NT2/D1 (cell line): ENCODE measurements at places on chromosomes 1 and 21.

GRCh38 chr1:115977499-115978258 lies 1.4 kb downstream of the SLC22A15 start:
- DNase-seq: no peak

GRCh38 chr1:6911021-6911941 lies 126.0 kb downstream of the CAMTA1 start:
- no peak for DNase-seq

- no peak for DNase-seq
These were observed 123.4 kb downstream of the RIPK4 start for GRCh38 chr21:41643246-41643966.

DNA sequence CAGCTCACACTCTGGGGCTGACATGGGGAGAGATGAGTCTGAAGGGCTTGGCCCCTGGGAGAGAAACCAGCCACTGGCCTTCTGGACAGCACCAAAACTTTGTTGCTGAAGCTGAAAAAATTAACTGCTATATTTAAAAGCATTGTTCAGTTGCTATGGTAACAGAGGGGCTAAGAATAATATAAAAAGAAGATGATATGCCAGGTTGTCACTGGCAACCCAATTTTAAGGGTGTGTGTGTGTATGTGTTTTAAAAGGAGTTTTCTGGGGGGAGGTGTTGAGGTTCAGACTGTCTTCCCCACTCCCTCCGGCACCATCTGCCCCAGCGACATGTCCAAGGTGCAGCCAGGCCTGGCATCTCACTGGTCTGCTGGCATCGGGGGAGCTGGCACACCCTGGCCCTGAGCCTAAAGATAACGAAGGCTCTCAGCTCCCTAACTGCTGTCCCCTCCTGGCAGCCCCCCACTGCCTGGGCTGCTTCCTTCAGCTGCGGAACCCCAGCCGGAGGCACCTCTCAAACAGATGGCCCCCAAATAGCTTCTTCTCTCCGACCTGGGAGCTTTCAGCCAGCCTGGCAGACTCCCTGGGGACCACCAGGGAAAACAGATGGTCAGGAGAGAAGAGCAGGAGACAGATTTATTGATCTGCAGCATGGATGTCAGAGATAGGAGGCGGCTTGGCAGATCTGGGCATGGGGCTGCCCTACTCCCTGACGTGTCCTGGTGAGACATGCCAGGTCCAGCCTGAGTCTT lies 203.9 kb downstream of the HIVEP3 start:
- no peak for DNase-seq

GRCh38 chr1:53165408-53165961 lies 23.0 kb upstream of the SLC1A7 start:
- DNase-seq: no peak

GRCh38 chr1:37439349-37439995 lies 34.9 kb upstream of the ZC3H12A start:
- DNase-seq: peak; percentile 63

DNA sequence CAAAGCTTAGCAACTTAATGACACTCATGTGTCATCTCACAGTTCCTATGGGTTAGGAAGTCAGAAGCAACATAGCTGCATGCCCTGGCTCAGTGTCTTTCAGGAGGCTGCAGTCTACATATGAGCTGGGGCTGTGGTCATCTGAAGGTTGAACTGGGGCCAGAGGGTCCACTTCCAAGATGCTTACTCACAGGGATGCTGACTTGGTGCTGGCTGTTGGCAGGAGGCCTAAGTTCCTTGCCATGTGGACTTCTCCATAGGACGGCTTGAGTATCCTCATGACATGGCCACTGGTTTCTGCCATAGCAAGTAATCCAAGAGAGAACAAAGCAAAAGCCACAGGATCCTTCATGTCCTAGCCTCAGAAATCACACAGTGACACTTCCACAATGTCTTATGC lies 12.1 kb upstream of the FAM43B start:
- no peak for DNase-seq

- no peak for DNase-seq
These were observed 42.1 kb downstream of the NRIP1 start for GRCh38 chr21:15022608-15023261.

DNA sequence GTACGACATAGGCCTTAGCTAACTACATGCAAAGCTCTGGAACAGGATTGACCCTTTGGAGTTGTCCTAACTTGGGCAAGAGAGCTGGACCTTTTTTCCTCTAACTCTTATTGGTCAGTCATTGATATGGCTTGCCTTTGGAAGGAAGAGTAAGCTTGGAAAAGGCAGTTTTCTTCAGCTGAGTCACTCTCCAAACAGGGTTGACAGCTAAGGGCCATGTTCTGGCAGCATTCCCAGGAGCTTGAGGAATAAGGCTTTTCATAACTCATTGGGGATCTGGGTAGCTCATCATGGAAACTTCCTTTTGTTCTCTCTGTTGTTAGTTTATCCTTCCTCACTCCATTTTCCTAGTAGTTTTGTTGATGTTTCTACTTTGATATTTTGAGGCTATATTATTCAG lies 14.5 kb upstream of the ERRFI1 start:
- no peak for DNase-seq

GRCh38 chr1:112501810-112502641 lies 6.7 kb upstream of the WNT2B start:
- no peak for DNase-seq

DNA sequence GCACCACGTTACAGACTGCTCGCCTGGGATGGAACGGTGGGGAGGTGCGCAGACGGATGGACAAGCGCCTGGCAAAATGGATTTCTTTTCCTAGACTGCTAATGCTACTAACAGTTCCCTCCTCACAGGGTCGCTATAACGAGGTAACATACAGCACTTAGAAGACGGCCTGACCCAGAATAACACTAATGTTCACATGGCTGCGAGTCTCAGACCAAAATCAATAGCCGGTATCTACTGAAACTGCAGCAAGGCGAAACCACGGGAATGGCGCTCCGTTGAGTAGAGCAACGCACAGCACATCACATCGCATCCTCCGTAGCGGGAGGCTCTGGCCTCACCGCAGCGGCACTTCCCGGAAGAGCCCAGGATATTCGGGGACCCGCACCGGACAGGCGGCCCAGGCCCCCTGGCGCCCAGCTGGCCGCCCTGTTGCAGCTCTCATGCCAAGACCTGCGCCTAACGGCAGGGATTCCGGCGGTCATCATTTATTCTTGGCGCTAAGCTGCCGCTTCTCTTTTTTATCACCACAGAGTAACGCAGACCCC lies 46.6 kb downstream of the VPS26C start:
- DNase-seq: peak; percentile 18

DNA sequence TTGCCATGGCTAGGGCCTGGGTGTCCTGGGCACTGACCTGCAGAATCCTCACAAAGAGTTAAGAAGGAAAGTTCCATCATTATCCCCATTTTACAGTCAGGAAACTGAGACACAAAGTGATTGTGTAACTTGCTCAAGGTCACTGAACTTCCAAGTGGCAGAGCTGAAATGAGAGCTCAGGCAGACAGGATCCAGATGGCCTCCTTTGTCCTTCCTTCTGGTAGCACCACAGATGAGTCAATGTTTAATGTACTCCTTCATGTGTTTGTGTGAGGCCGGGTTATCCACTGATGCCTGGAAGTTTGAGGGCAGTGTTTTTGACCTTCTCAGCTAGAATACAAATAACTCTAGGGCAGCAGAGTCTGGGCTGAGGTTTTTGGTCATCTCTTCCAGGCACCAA lies 207.0 kb downstream of the TNR start:
- no peak for DNase-seq

DNA sequence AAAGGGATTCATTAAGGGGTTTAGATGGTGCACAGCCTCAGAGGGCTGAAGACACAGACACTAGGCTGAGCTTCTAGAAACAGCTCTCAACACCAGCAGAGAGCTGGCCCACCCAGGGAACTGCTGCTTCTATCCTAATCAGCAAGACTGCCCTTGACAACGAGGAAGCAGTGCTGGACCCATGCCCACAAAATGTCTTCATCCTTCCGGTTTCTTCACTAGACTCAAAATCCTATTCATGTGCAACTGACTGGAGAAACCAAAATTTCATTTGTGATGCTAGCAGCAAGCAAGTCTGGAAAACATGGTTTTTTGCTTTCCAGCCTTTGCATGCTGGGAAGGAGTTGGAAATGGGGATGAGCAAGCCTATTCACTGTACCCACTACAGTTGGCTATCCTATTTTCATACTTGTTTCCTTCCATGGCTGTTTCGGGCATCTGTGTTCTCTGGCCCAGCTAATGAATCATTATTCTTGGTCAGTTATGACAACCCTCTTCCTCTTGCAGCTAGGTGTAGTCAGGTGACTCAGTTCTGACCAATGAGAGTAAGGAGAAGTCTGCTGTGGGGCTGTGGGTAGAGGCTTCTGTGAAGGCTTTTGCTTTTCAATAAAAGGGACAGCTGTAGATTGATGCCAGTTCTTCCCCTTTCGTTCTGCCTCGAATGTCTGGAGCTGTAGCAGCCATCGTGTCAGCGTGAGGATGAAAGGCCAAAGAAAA lies 14.6 kb upstream of the TMEM61 start:
- no peak for DNase-seq

- no peak for DNase-seq
These were observed 29.4 kb upstream of the CSF3R start for GRCh38 chr1:36511804-36512798.
